ENCODE measurements at places on chromosomes 5 and 9.

GRCh38 chr9:88310310-88310980, 77.8 kb upstream of the SPIN1 start:
- no peak for DNase-seq

GRCh38 chr5:180990086-180990881, 1.6 kb downstream of the BTNL3 start:
- DNase-seq: no peak

- peak; percentile 81 for DNase-seq
These were observed 30.4 kb downstream of the CAMK4 start for GRCh38 chr5:111254613-111255012.

GRCh38 chr5:42944989-42945388, 95.1 kb downstream of the ANXA2R start:
- no peak for DNase-seq

DNA sequence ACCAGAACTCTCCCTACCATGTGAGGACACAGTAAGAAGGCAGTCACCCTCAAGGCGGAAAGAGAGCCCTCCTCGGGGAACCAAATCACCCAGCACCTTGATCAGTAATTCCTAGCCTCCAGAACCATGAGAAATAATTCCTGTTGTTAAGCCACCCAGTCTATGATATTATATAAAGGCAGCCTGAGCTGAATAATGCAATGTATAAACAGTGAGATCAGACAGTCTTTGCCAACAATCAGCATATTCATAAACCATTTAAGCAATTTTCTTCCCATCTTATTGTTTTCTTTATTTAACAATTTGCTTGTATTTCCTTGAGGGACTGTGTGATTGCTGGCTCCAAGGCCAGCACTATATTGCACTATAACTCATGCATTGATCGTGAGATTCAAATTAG, 144.4 kb upstream of the DAPK1 start:
- no peak for DNase-seq

DNA sequence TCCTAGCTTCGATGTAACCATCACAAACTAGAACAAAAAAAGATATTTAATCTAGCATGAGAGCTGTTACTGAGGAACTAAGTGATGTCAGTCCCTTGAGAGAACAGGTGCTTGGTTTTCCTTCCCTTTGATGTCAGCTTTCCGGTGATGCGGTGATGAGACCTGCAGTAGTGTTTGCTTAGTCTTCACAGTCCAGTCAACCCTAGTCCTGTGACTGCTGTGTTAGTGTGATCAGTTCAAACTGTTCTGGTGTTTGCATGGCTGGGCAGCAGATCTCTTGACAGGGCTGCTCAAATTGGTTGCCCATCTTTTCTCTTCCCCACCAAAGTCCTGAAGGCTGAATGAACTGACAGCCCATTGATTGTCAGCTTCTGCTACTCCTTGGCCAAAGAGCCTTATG, 608.6 kb upstream of the DAB2 start:
- DNase-seq: peak; percentile 32

- DNase-seq: no peak
These were observed 93.1 kb upstream of the S1PR3 start for GRCh38 chr9:88898039-88898720.

GRCh38 chr9:126043681-126044080, 282.9 kb upstream of the MVB12B start:
- DNase-seq: no peak

DNA sequence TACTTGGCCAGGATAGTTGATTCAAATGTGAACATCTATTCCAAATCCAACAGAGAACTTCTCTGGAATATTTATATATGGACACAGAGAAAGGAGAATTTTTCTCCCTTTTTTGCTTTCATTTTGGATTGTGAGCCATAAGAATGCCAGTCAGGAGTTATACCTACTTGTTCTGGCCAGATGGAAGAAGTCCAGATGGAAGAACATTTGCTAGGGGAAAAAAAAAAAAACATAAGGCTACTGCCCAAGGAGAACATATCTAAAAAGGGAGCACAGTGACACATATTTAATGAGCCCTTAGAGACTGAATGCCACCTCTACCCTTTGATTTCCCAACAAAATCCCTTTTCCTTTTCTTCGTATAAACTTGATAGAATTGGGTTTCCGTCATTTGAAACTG, 61.7 kb upstream of the PPP2R2B start:
- no peak for DNase-seq

DNA sequence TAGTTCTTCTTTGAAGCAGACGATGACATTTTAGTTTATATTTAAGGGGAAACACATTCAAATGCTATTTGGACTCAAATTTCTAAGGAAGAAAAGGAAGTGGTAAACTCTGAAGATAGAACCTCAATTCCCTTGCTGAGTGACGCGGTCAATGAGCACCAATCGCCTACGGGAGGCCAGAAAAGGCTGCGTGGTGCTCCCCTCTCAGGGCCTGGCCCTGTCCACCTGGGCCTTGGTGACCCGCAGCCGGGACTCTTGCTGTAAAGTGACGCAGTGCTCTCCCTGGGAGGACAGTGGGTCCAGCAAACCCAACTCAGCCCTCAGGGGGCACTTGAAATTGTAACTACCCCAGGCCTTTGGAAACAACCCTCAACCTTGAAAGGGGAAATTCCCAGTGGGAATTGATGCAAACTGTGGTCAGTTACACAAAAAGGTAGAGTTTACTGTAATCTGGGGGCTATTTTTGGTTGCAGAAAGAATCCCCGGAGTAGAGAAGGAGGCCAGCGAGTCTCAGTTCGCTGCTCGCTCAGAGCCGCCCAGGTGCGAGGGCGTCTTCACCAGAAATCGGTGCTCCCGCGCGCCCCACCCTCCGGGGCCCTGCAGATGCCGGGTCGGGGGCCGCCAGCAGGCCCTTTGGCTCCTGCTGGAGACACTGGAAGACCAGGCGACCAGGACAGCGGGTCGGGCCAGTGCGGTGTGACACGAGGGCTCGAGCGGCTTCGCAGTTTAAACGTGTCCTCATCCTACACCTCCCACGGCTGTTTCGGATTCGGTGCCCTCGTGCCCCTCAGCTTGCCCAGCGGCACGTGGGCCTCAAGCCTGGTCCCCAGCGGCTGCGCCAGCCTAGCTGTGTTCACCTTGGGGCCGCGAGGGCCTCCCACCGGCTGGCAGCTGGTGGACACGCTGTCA, 1.4 kb upstream of the ANKRD33B start:
- DNase-seq: no peak

GRCh38 chr5:52757527-52757926, 30.2 kb upstream of the ITGA1 start:
- DNase-seq: no peak

- no peak for DNase-seq
These were observed 493 bp downstream of the P4HA2 start for GRCh38 chr5:132227235-132227484.

DNA sequence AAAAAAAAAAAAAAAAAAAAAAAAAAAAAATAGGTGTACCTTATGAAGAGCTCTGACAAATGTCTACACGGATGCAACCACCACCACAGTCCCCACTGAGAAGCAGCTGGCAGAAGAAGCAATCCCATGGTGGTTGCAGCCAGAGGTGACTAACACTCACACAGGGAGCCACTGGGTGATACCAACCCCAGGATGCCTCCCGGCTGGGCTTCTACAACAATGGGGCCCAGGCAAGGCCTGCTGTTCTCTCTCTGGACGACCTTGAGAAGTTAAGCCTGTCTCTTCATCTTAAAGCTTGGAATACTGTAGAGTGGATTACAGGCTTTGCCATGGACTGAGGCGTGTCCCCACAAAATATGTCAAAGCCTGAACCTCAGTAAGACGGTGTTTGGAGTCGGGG, 104.1 kb downstream of the ROR2 start:
- no peak for DNase-seq

DNA sequence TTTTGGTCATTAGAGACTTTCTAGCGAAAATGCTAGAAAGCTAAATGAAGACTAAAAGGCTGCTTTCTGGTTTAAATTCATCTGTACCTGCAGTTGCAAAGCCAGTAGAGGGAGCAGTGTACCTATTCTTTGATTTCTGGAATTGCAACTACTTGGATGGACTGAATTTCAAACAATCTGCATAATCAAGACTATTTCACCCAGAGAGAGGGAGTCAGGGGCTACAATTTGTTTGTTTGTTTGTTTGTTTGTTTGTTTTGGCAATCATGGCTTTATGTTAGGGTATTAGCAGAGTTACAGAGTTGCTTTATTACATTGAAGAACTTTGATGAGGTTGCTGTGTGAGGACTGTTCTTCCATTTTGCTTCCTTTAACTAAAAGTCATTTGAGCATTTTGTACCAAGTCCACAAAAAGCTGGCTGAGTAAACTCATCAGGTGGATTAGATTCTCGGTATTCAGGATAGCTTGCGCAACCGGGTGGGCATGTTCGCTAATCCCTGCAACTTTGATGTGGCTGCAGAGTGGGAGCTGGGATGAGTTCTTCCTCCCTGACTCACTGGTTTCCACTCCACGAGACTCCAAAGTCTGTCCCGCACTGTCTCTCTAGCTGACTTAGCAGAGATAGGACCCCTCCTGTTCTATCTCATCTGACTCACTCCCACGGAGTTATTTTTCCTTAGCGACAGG, 80.0 kb upstream of the TUT7 start:
- peak; percentile 28 for DNase-seq

- DNase-seq: no peak
These were observed 130.7 kb upstream of the TBCA start for GRCh38 chr5:77906806-77907205.

DNA sequence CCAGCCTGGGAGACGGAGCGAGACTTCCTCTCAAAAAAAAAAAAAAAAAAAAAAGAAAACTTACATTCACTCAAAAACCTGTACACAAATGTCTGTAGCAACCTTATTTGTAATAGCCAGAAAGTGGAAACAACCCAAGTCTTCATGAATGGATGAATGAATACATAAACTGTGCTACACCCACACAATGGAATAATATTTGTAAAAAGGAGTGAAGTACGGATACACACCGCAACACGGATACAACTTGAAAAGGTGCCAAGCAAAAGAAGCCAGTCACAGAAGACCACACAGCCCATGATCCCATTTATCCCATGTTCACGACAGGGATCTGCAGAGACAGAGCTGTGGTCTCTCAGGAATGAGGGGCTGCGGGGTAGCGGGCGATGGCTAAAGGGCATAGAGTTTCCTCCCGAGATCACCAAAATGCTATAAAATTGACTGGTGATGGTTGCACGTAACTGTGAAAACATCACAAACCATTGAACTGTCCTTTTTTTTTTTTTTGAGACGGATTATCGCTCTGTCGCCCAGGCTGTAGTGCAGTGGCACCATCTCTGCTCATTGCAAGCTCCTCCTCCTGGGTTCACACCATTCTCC, 76.2 kb upstream of the COL5A1 start:
- no peak for DNase-seq

DNA sequence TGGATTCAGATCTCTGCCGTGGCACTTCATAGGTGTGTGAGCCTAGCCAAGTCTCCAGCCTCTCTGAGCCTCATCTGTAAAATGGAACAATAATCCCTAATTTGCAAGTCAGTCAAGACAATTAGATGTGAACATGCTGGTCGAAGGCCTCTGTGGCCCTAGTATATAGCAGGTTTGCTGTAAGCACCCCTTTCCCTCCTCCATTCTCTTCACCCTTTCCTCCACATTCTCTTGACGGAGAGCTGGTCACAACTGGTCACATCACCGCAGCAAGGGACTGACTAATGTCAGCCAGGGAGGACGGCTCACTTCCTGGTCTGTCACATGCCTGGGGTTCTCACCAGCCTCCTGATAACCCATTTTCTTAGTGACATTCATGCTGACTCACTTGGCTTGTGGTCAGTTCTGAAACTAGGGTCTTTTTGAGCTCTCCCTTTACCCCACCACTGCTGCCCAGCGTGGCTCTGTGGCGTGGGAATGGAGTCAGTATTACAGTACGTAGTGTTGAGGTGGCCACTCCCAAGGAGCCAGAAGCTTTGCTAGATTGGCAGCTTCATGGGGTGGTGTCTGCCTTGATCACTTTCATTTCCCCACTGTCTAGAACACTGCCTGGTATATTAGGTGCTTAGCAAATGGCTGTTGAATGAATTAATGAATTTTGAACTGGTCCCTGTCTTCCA, 47.8 kb downstream of the ERGIC1 start:
- peak; percentile 40 for DNase-seq

- no peak for DNase-seq
These were observed 1172.5 kb downstream of the CDH12 start for GRCh38 chr5:21680641-21681040.

DNA sequence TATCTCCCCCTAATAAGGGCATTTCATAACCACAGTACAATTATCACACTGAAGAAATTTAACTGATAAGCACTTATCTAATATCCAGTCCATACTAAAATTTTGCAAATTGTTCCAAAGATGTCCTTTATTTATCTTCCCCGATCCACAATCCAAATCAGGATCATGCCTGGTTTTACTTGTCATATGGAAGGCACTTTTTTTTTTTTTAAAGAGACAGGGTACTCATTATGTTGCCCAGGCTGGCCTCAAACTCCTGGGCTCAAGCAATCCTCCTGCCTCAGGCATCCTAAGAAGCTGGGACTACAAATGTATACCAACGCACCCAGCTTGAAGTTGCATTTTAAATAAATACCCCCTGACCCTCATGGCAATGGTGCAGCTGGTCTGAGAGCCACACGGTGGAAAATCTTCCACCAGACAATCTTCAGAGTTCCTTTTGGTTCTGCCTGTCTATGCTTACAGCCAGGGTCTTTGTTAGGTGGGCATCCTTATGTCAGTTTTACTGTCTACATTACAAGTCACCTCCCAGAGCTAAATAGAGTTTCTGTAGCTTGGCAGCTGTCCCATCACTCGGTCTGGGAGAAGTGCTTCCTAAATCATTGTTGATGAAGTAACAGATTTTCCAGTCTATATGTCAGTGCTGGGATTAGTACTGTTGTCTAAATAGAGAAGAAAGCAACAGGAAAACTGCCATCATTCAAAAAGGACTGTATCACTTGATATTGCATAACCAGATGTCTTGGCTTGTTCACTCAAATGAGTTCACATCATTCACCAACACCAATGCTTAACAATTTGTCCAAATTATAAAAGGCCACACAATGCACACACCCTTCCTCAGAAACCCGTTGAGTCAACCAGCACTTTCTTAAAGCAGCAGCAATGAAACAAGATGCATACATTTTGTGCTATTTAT, 26.4 kb downstream of the PTPN3 start:
- no peak for DNase-seq

DNA sequence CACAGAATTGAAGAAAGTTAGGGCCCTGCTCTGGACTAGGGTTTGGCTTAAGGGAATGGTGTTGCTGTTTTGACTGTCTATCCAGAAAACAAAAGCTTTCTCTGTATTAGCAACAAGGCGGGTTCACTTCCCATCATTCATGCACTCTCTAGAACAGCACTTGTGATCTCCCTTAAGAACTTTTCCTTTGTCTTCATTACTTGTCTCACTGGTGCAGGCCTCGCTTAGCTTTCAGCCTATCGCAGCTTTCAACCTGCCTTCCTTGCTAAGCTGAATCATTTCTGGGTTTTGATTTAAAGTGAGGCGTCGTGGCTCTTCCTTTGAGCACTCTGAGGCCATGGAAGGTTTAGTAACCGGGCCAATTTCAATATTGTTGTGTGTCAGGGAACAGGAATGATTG, 35.2 kb upstream of the LPCAT1 start:
- DNase-seq: no peak

DNA sequence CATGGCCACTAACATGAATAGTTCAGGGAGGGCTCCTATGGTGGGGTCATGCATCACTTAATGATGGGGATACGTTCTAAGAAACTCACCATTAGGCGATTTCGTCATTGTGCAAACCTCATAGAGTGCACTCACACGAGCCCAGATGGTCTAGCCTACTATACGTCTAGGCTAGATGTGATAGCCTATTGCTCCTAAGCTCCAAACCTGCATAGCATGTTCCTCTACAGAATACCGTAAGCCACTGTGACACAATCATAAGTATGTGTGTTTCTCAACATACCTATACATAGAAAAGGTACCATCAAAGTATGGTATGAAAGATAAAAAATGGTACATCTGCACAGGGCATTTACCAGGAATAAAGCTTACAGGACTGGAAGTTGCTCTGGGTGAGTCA, 6.3 kb downstream of the SLIT3 start:
- DNase-seq: no peak

Measured in CD4-positive, alpha-beta T cell treated with Interleukin-21 for 1 hour (primary cell).